ENCODE measurements at places on chromosomes 6 and 20.
A peak's percentile ranks its signal among the peaks of the same experiment; 100 is the strongest.

- no peak for DNase-seq
These were observed 109.1 kb upstream of the SCAF8 start for GRCh38 chr6:154624038-154624599.

GRCh38 chr6:27679964-27680694 is 207.2 kb upstream of the ZNF184 start:
- DNase-seq = peak; percentile 6

GRCh38 chr20:61052195-61052750 is 199.8 kb upstream of the CDH4 start:
- no peak for DNase-seq

GRCh38 chr20:47440857-47441773 is 60.6 kb upstream of the NCOA3 start:
- DNase-seq = no peak

- peak; percentile 48 for DNase-seq
These were observed 33.7 kb upstream of the SUMO4 start for GRCh38 chr6:149366267-149366921.

GRCh38 chr6:14037402-14038277 is 79.9 kb upstream of the CD83 start:
- DNase-seq = no peak

GRCh38 chr6:7378740-7379139 is 10.8 kb downstream of the CAGE1 start:
- no peak for DNase-seq

GRCh38 chr6:79737172-79737571 is 106.0 kb downstream of the SH3BGRL2 start:
- no peak for DNase-seq

DNA sequence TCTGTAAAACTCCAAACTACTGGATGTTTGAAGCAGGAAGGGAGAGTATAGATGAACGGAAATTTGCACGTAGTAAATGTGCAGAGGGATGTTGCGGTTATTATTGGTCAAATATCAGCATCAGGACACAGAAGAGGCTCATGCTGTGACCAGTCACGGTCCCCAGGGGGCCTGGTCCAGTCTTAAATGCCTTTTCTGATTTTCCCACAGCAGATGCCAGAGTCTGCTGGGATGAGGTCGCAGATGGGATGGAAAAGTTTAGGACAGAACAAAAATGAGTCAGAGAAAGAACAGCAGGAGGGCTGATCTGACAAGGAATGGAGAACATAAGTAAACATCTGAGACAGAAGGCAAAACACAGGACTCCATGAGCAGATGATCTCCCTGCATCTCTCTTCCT is 11.7 kb upstream of the SIRPG start:
- DNase-seq = no peak

DNA sequence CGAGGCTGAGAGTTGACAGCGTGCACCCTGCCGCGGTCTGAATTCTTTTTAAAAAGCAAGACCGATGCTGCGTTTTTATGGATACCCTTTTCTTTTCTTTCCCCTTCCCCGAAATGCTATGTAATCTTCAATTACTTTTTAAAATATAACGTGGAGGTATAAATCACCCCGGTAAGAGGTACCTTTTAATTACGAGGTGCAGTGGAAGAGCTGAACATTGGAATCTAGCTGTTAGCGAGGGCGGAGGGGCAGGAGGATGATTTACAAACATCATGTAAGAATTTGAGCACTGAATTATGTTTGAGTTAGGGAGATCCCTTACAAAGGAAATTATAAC is 1.2 kb downstream of the EYA2 start:
- no peak for DNase-seq
